ENCODE measurements at places on chromosomes 6 and 20. TPM values are rescaled to one million over a fixed set of nuclear protein-coding genes. Genes with fewer than 3 reads are reported as not detected.

DNA sequence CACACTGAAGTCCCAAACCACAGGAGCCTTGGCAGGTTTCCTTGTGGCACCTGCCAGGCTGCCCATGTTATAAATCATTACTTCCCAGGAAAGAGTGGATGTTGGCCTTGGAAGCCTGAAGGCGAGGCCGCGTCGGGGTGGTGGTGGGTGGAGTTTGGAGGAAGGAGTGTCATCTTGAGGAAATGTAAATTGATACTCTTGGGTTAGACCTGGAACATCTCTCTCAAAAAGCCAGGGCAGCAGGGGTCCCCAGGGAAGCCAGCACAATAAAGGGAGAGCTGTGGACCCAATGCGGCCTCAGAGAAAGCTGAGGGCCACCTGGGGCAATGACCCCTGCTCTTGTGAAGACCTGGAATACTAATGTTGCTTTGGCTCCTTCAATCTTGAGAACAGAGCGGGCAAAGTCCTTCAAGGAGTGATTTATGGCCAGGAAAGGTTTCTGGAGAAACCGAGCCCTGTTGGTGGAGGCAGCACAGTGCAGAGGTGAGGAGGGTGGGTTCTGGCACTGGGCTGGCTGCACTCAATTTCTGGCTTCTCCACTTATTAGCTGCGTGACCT lies 26.3 kb upstream of the TRAF3IP2 start:
- no peak for DNase-seq

GRCh38 chr6:67640484-67640883 lies 994.6 kb upstream of the ADGRB3 start:
- no peak for DNase-seq

DNA sequence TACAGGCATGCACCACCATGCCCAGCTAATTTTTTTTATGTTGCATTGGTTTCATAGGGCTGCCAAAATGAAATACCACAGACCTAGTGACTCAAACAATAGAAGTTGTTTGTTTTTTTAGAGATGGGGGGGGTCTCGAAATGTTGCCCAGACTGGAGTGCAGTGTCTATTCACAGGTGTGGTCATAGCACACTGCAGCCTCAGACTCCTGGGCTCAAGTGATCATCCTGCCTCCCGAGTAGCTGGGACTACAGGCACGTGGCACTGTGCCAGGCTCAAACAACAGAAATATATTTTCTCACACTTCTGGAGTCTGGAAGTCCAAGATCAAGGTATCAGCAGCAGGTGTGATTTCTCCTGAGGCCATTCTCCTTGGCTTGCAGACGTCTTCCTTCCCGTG lies 6.6 kb upstream of the SLC16A10 start:
- no peak for DNase-seq

GRCh38 chr6:37794825-37795224 lies 24.7 kb upstream of the ZFAND3 start:
- DNase-seq = no peak

DNA sequence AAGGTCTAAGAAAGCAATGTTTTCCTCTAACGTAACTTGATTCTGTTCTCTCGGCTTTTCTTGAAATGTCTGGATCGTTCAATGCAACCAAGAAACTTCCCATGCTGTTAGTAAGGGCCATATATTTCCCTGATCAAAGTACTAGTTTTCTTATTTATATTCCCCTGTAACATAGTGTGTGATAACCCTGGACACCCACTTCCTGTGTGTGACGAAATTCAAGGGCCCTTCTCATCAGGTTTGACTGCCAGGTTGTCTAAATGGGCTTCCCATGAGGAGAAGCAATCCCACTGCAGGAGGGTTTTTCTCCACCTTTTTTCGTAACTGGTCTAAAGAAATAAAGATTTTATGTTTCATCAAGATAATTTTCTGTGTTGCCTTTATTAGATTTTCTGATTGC lies 102.6 kb upstream of the RPS6KA2 start:
- DNase-seq = no peak

GRCh38 chr6:137871291-137871690 lies 4.2 kb downstream of the TNFAIP3 start:
- DNase-seq = no peak

DNA sequence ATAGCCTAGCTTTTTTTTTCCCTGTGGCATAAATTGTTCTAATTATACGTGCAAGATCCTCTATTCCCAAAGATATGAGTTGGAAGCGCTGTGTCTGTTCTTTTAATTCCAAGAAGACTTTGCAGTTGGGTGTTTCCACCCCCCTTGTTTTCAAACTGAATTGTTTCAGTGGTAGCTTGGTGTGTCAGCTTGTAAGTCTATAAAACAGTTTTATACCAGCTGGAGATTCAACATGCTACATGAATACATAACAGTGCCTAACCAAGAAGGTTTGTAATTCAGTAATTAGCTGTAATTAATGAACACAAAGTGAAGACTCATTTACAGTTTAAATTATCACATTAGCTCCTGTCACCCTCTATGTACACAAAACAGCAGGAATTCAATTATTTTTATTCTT lies 154.0 kb downstream of the ZNF217 start:
- DNase-seq = no peak

The NUDT3 gene
- 16.7 TPM for total RNA-seq

The ACTL10 gene
- total RNA-seq = 2.2 TPM

The SLC22A2 gene
- not detected for total RNA-seq

Measured in epithelial cell of proximal tubule (primary cell).